ENCODE measurements at places on chromosomes 2 and 18. TPM values are rescaled to one million over a fixed set of nuclear protein-coding genes. Genes with fewer than 3 reads are reported as not detected.

DNA sequence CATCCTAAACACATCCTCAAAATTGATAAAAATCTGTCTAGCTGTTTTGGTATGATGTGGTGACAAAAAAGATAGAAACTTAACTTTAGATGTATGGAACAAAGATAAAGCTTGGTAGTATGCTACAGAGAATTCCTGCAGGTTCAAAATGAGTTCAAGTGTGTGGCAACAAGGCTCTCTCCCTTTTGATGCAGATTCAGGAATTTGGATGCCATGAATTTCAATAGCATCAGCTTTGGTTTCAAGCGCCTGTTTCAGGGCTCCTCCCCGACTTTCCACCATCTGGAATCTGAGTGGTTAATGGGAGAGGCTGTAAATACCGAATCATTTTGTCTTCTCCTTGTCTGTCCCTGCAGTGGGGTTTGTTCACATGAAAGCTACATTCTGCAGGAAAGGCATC lies 180.6 kb downstream of the MTX2 start:
- no peak for DNase-seq

- DNase-seq, result no peak
Measured at GRCh38 chr2:20650393-20650876, 463 bp downstream of the HS1BP3 start.

DNA sequence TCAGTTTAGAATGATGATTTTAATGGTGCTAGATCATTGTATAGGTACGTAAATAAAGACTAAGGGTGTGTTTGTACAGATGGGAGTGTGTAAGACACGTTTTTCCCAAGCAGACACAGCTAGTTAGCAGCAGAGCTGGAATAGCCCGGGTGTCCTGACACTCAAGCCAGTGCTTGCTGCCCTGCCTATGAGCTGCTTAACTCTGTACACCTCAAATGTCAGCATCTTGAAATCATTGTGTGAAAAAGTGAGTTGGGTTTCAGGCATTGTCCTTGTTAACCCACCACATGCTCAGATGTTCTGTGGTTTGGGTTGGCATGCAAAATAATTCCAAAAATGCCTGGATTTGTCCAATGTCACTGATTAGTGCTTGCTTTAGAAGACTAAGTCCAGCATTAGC lies 13.0 kb upstream of the TET3 start:
- DNase-seq, result no peak

Gene KLHL41
- total RNA-seq, result 6.2 TPM

Gene CD8B2
- total RNA-seq, result 0.09 TPM

Data from mucosa of gallbladder (tissue), 1 donor.